HCT116 (cell line): ENCODE measurements at places on chromosomes 7 and 10.
A peak's percentile ranks its signal among the peaks of the same experiment; 100 is the strongest.

GRCh38 chr10:24115403-24115802 lies 93.5 kb upstream of the KIAA1217 start:
- DNase-seq = no peak

- no peak for DNase-seq
These were observed 128.1 kb upstream of the PTPRZ1 start for GRCh38 chr7:121744877-121745276.

GRCh38 chr7:18202315-18203045 lies 174.8 kb upstream of the PRPS1L1 start:
- no peak for DNase-seq

- DNase-seq = no peak
These were observed 71.8 kb upstream of the STEAP1B start for GRCh38 chr7:22571766-22572165.

GRCh38 chr10:48459270-48460150 lies 145.4 kb downstream of the ARHGAP22 start:
- DNase-seq = no peak

GRCh38 chr10:26682931-26683330 lies 14.6 kb upstream of the PDSS1 start:
- no peak for DNase-seq

- DNase-seq = no peak
These were observed 128.8 kb upstream of the DNAJB12 start for GRCh38 chr10:72483471-72483870.

GRCh38 chr10:72464438-72464837 lies 109.7 kb upstream of the DNAJB12 start:
- DNase-seq = no peak

- DNase-seq = no peak
These were observed 119.8 kb downstream of the SLIT1 start for GRCh38 chr10:97065686-97066660.

GRCh38 chr10:7410301-7410861 lies 453 bp downstream of the SFMBT2 start:
- no peak for DNase-seq

GRCh38 chr10:83182076-83182475 lies 957.2 kb upstream of the GHITM start:
- no peak for DNase-seq

DNA sequence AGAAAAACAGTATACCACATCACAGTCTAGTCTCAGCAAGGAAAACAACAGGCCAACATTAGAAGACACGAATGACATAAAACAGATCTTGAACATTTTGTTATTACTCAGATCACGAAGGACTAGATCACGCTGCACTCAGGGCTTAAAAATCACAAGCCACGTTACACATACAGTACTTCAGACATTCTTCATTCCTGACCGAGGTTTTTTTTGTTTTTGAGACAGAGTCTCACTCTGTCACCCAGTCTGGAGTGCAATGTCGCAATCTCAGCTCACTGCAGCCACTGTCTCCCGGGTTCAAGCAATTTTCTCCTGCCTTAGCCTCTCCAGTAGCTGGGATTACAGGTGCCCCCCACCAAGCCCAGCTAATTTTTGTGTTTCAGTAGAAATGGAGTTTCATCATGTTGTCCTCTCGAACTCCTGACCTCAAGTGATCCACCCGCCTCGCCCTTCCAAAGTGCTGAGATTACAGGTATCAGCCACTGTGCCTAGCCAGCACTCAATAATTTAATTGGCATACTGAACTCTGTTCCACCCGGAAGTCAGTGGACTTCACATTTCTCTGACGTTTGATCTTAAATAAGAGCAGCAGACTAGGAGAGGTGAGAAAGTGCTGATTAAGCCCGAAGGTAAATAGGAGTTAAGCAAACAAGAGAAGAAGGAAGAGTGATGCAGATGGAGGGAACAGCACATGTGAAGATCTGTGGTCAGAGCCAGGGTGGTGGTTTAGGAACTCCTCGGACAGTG lies 3.5 kb downstream of the AIMP2 start:
- no peak for DNase-seq

GRCh38 chr10:69641261-69641980 lies 11.4 kb downstream of the FAM241B start:
- DNase-seq = no peak

GRCh38 chr7:45514944-45515343 lies 59.2 kb upstream of the ADCY1 start:
- DNase-seq = no peak

DNA sequence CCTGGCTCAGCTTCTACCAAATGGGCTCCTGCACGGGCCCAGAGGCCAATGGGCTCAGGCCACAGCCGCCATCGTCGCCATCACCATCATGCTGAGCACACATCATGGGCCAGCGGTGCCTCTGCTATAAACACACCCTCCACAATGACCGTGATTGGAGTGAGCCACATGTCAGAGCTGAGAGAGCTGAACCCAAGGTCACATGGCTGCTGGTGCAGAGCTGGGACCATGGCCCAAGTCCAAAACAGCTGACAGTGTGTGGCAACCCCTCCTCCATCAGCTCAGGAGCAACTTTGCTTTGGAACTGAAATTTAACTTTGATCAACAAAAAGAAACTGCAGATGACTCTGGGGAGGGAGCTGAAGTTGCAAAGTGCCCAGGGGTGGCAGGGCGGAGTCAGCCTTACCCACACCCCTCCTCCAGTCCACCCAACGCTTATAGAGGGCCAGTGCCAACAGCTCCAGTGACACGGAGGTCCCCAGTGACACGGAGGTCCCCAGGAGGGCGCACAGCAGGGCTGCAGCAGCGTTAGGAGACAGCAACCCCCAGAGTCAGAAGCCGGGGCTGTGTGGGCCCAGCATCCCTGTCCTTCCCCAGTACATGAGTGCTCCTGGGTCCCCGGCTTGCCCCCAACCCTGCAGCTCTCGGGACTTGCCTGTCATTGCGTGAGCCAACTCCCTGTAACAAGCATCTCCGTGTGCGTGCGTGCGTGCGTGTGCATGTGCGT lies 249.6 kb downstream of the ELFN1 start:
- no peak for DNase-seq

DNA sequence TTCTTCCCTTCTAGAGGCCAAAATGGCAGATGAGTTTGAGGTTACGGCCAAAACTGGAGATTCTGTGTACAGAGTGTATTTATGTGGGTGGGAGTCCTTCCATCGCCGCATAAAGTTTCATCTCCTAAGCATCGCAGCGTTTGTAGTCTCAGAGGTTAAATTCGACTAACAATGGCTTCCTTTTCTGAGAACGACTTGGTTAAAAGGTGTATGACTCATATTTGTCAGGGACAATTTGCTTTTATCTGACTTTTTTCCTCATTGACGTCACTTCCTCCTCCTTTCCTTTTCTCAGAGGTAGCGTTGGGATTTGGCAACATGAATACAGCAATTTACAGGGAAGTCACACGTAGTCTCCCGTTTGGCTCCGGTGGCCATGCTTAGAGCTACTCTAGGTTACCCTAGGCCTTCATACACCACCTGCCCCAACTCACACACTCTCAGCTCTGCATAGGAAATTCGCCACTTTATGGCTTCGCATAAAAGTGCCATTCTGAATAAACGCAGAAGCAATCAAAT lies 37.6 kb upstream of the TCF7L2 start:
- peak; percentile 66 for DNase-seq

GRCh38 chr7:145497911-145498525 lies 618.6 kb upstream of the CNTNAP2 start:
- no peak for DNase-seq

GRCh38 chr7:98186452-98187137 lies 24.6 kb upstream of the BHLHA15 start:
- no peak for DNase-seq

DNA sequence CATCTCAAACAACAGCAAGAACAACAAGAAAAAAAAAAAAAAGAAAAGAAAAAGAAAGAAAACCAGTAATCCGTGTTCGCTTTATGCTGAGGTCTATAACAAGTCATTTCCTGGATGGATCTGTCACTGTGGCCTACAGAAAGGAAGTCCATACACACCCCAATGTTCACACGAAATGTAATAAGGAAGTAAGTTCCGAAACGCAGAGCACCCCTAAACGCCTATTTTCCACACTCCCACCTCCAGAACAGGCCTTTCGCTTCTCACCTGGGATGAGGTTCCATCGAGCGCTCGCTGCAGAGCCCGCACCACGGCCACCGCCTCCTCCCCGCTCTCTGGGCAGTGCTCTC lies 735 bp downstream of the ZNF394 start:
- no peak for DNase-seq

GRCh38 chr10:26438534-26439341 lies 597 bp downstream of the APBB1IP start:
- no peak for DNase-seq

DNA sequence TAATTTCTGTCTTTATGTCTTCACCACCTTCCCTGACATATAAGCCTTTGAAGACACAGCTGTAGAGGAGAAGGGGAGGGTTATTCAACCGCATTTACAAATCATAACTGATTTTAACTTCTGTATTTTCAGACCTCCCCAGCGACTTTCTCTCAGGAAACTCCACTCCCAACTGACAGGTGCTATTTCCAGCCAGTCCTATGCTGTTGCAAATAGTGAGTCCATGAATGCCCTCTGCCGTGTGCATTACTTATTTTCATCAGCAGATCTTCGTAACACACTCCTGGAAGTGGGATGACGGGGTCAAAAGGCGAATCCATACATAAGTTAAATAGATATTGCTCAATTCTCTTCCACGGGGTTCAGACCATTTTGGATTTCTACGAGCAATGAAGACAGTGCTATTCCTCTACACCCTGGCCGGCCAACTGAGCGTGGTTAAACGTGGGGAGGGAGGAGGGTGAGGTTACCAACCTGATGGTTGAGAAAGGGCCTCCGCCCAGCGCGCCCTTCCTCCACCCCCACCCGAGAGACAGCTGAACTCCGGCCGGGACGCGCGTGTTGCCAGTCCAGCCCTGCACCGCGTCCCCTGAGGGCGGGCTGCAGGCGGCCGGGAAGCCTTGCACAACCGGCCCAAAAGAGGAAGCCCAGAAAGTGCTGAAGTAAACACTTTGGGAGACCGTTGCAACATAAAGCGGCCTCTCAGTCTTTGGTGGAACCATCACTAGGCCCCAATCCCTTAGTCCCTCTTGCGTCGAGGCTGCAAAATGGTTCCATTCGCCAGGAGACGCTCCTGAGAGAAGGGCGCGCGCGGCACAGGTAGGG lies at the start of gene APBB1IP:
TSS of gene APBB1IP (plus strand) at position 705 of the 825 bp plus-strand sequence. CDS start 53,986 bp downstream, outside the sequence.
- DNase-seq = no peak

- no peak for DNase-seq
These were observed 20.4 kb upstream of the INSYN2A start for GRCh38 chr10:127216786-127217185.

DNA sequence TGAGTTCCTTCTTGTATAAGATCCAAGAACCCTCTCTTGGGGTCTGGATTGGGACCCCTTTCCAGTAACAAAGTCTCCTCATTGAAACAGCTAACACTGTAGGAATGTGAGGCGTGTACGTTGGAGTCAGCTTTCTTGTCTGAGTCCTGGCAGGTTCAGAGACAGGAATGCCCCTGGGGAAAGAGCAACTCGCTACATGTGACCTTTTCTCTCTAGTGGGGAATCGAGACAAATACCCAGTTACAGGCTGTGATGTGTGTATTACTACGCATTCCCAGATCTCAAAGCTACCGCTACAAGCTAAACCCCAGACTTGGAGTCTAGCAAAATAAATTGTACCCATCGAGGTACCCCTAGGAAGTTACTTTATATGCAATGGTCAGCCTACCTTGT lies 85.6 kb upstream of the FRMD4A start:
- DNase-seq = no peak

- no peak for DNase-seq
These were observed 7.9 kb downstream of the GIMAP5 start for GRCh38 chr7:150745086-150745485.

GRCh38 chr10:94320285-94320914 lies 42.3 kb downstream of the NOC3L start:
- peak; percentile 40 for DNase-seq

DNA sequence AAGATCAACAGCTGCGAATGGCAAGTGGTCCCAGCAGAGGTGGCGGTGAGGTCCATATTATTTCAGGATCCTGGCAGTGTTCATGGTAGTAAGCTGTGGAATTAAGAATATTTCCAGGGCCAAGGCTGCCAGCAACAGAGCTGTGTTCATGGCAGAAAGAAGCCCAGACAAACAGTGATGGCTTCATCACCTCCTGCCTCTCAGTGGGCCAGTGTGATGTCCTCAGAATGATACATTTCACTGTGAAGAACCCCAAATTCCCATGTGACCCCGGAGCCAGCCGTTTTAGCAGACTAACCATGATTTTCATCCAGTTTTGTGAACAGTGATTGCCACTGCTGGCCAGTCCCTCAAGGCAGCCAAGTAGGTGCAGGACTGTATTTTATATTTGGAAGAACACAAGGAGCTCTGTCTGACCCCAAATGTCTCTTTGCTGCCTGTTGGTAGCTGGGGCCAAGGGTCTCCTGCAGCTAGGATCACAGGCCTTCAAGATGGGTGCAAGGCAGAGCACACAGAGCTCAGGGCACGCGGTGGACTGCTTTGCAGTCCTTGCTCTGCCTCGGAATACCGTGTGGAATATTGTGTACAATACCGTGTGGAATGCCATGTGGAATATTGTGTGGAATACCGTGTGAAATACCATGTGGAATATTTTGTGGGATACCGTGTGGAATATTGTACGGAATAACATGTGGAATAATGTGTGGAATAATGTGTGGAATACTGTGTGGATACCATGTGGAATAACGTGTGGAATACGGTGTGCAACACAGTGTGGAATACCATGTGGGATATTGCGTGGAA lies 132.3 kb upstream of the CHST15 start:
- DNase-seq = no peak

GRCh38 chr10:11825796-11826414 lies 2.7 kb downstream of the PROSER2 start:
- no peak for DNase-seq

DNA sequence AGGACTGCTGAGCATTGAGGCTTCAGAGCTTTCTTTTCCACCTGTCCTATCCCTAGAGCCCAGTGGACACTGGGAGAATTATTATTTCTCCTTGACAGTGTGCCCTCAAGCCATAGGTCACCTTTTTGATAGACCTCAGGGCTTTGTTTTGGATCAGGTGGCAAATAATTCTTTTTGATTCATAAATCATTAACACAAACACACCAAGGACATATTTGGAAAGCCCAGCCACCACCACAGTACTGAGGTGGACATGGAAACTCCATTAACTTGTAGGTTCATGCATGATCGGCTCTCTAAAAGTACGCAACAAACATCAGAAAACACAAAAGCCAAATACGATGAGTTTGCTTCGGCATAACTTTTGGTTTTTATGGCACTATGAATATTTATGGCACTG lies 17.8 kb upstream of the PLEKHS1 start:
- no peak for DNase-seq
